ENCODE measurements at places on chromosomes 12 and 14. TPM values are rescaled to one million over a fixed set of nuclear protein-coding genes. Genes with fewer than 3 reads are reported as not detected.

The IL26 gene
- total RNA-seq, result not detected

DNA sequence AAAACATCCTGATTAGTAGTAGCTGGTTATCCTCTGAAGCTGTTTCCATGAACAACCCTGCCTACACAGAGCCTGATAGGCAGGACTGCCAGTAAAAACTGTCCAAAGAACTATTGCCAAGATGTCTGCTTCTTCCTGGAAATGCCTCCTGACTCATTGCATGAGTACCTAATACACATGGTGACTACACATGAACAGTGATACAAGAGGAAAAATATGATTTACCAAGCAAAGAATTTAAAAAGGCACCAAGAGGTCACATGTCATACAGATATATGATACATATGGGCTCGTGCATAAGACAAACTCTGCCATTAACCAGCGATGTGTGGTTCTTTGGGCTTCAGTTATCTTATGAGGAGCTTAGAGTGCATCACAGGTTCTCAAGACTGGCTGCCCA lies 552.3 kb downstream of the SLC16A7 start:
- DNase-seq, result no peak

- DNase-seq, result no peak
These were observed 263.6 kb downstream of the TMTC2 start for GRCh38 chr12:82950356-82950755.

GRCh38 chr12:46258129-46258528 lies 10.7 kb downstream of the SLC38A1 start:
- DNase-seq, result no peak

DNA sequence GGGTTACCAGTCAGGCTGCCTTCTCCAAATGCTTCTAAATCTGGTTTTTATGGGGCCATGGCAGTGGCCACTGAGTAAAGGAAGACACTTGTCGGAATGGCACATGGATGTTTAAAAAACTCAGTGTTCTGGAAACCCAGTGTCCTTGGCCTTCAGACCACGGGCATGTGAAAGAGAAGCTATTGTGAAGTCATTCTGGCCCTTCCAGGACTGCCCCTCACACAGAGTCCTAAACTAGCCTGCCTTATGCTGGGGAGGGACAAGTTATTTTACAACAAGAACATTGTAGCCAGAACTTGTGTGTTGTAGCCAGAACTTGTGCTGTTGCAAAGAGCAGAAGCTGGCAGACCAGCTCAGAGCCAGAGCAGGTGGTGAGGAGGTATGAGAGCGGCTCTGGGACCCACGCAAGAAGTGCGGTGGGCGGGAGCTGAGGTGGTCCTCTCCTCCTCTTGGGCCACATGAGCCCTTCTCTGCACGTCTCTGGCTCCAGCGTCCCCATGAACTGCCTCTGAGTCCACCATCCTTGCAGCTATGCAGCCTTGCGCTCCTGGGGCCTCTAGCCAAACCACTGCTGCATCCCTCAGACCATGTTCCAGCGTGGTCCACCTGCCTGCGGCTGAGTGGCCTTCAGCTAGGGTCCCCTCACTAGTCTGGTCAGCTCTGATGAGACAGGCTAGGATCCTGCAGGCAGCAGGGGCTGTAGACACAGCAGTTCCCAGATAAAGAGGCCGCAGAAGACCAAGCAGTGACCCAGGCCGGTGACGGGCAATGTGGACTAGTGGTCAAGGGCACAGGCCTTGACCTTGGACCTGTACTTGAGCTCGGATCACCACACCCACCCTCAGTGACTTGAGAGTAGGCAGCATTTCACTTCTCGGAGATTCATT lies 32.5 kb downstream of the MMAB start:
- DNase-seq, result no peak

DNA sequence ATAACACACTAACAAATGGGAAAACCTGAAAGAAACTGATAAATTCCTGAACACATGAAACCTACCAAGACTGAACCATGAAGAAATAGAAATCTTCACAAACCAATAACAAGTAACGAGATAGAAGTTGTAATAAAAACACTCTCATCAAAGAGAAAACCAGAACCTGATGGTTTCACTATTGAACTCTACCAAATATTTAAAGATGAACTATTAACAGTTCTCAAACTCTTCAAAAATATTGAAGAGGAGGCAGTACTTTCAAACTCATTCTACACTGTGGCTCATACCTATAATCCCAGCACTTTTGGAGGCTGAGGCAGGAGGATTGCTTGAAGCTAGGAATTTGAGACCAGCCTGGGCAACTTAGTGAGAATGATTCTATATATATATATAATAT lies 48.4 kb upstream of the TMTC2 start:
- no peak for DNase-seq

All from H7 (cell line).